ENCODE measurements at places on chromosomes 1 and 21.

DNA sequence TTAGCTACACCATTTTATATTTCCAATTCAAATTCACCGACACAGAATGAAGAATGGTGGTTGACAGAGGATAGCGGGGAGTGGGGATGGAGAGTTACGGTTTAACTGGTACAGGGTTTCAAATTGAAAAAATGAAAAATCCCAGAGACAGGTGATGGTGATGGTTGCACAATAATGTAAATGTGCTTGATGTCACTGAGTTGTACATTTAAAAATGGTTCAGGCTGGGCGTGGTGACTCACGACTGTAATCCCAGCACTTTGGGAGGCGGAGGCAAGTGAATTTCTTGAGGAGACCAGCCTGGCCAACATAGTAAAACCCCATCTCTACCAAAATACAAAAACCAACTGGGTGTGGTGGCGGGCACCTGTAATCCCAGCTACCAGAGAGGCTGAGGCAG, 31.2 kb upstream of the SHCBP1L start:
- DNase-seq, result no peak

- DNase-seq, result no peak
Measured at GRCh38 chr1:6358757-6359201, 34.8 kb downstream of the ACOT7 start.

DNA sequence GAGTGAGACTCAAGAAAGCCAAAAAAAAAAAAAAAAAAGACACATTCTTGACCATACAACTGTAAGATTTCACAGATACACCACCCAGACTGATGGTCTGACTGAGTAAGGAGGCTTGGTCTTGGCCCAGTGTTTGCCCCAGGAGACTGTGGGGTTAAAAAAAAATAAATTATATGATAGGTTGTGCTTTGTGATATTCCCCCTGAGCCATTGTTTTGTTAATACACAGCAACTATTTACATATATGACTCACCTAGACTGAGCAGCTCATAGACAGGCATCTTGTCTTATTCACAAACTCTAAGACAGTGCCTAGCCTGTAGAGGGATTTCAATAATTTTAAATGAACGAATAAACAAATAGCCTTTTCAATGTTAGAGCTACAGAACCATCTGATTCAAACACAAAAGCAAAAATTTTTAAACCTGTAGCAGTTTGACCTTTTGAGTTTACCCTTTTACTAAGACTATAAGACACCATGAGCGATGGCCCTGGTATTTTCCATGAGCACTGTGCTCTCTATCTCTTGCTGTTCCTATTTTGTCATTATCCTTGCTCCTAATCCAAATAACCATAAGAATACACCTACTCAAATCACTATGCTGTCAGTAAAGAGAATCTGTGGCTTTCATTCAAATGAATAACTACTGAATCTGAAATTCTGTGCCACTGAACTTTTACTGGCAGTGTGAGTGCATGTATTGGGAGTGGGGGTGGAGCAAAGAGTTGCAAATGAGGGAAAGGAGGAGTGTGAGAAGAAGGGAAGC, 199.4 kb upstream of the PTBP2 start:
- no peak for DNase-seq

- DNase-seq, result no peak
Measured at GRCh38 chr1:162699366-162699765, 67.1 kb downstream of the DDR2 start.

DNA sequence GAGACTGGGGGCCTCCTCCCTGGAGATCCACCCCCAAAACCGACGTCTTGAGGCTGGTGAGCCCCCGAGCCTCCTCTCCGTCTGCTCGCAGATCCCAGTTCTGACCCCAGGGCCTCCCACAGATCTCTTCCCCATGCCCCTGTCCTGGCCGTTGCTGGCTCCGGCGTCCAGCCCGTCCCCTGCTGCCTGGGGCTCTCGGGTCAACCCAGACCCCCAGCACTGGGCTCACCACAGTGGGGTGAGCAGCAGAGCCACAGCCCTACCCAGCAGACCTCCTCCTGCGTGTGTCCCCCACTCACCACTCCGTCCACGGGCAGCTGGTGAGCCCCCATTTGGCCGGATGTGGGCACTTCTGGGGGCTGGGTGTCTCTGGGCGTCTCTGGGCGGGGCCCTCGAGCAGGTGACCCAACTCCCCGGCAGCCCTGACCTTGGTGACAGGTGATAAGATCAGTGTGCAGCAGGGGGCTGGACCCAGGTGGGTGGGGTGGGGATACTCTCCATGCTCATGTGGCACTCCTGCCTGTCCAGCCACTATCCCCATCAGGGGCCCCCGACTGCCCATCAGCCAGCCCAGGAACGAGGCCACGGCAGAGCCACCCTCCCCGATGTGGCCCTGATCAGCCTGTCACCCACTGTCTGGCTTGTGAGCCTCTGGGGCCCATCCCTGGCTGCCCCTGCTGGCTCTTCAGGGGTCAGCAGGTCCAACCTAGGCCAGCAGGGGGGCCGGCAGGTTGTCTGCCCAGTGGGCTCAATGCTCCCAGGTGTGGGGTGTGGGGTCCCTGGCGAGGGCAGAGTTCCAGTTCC, 709 bp downstream of the TNFRSF14 start:
- no peak for DNase-seq

DNA sequence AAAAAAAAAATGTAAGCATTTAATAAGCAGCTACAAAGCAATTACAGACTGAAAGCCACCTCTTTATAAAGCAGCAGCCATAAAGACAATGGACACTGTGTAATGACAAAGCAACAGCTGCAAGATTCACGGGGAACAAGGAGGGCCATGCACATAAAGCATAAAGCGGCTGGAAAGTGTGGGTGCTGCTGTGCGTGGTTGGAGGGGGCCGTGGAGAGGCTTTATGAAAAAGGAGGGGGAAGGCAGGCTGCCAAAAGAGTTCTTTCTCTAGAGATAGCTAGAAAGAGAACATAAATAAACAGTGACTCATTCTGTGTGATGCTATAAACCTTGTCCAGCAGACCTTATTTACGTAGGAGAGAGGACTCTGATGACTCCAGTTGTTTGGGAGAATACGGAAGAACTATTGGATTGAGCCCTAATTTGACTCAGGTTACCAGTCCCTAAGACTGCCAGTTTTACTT, 49.3 kb downstream of the ADAMTS1 start:
- no peak for DNase-seq

DNA sequence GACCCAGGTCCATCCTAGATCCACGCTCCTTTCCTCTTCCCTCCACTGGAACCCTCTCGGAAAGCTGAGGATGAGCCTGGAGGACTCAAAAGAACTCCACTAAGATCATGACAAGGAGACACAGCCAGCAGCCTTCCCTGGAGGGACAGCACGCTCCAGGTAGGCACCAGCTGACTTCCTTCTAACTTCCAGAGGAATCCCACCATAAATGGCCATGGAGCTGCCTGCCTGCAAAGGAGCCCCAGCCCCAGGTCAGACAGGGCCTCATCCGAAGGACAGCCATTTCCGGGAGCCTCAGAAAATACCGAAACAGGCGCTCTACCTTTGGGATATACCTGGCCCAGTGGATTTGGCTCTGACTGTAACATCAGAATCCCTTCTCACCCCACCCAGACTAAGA, 4.1 kb downstream of the SH3BP5L start:
- no peak for DNase-seq

DNA sequence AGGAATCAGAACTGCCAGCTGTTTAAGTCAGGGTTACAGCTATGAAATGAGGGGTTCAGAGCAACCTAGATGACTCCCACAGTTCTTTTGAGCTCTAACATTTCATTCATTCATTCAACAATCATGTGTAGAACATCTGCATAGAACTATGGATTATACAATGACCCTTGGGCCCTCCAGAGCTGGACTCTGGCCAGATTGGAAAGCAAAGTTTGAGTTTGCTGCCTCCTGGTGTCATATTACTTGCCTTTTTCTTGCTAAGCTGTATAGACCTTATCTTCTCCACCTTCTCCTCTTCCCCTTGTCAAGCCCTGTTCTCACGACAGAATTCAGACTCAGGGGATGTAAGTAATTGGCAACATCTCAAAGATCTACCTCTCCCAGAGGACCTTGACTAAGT, 4.0 kb downstream of the CASQ2 start:
- no peak for DNase-seq

GRCh38 chr1:179630719-179631118, 39.1 kb downstream of the TDRD5 start:
- no peak for DNase-seq
